Esophagus squamous epithelium (tissue), 5 donors: ENCODE measurements at places on chromosomes 4 and X.
A peak's percentile ranks its signal among the peaks of the same experiment; 100 is the strongest.

- DNase-seq, result no peak
Measured at GRCh38 chr4:172772781-172773180, 395.8 kb upstream of the GALNT7 start.

DNA sequence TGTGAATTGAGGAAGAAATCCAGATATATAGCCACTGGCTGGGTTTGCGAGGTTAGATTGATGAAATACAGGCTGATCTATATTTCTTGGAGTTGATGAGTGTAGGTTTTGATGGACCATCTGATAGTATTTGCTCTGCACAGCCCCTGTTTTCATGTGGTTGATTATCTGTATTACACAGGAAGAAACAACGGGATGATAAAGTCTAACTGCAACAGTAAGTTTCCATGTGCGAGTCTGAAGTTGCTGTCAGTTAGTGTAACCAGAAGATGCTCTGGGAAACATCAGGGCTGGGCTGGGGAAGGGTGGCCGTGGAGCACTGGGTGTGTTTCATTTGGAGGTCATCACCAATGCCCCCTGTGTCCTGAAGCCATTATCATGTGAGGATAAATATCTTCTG lies 148.4 kb upstream of the SFRP2 start:
- DNase-seq, result no peak

GRCh38 chrX:17805120-17805519 lies 56.0 kb downstream of the RAI2 start:
- DNase-seq, result no peak

- no peak for DNase-seq
Measured at GRCh38 chr4:6467600-6467999, 4.8 kb downstream of the PPP2R2C start.

GRCh38 chr4:53645108-53645507 lies 53.8 kb upstream of the LNX1 start:
- no peak for DNase-seq

- no peak for DNase-seq
Measured at GRCh38 chrX:9832811-9833210, 46.6 kb downstream of the SHROOM2 start.

GRCh38 chr4:115152081-115152480 lies 38.7 kb upstream of the NDST4 start:
- no peak for DNase-seq

DNA sequence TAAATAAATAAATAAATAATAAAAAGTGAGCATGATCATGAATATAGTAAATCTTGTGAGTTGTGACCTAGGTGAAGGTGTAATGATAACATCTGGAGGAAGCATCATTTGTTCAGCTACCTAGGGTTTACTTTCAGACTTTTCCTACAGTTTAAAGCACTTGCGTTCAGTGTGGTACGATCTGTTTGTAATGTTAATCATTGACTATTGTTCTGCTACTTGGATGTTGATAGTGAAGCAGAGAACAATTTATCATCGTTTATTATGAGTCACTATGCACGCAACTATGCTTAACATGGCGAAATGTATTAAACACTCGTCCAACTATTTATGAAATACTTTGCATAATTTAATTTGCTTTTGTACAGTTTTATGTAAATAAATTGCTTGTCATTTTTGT lies 426.2 kb downstream of the PCDH7 start:
- DNase-seq, result no peak

DNA sequence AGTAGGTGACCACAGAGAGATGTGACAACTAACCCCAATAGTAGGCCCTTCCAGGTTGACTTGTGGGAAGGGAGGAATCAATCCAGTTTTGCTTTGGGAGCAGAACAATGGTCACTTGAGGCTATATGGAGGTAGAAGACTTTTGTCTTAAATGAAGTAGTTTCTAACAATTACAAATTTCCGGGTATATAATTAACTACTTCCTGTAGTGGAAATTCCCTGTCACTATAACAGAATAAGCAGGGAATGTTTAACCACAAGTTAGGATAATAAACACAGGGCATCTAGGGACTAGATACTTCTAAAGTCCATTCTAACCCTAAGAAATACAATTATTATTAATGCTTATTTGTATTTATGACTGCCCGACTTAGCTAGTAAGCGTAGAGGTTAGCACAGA lies 99.0 kb upstream of the TRPC3 start:
- DNase-seq, result no peak

DNA sequence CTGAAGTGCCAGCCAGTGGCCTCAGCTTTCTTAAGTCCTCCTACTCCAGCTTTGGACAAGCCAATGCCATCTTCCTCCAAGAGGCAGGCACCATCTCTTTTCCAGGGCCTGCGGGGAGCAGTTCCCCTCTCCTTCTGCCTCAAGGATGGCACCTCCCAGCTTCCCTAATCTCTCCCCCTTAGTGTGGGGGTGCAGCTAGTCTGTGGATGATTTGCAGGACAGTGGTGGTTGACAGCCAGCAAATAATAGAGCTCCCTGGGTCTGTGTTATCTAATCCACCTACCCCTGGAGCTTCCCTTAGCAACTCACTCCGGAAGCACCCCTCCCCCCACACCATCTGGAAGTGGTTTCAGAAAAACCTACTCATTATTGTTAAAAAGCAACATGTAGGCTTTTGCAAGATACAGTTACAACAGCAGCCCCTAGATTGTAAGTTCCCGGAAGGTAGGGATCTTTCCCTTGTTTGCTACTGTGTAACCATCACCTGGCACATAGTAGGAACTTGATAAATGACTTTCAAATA lies 247.1 kb downstream of the BCOR start:
- DNase-seq, result no peak

DNA sequence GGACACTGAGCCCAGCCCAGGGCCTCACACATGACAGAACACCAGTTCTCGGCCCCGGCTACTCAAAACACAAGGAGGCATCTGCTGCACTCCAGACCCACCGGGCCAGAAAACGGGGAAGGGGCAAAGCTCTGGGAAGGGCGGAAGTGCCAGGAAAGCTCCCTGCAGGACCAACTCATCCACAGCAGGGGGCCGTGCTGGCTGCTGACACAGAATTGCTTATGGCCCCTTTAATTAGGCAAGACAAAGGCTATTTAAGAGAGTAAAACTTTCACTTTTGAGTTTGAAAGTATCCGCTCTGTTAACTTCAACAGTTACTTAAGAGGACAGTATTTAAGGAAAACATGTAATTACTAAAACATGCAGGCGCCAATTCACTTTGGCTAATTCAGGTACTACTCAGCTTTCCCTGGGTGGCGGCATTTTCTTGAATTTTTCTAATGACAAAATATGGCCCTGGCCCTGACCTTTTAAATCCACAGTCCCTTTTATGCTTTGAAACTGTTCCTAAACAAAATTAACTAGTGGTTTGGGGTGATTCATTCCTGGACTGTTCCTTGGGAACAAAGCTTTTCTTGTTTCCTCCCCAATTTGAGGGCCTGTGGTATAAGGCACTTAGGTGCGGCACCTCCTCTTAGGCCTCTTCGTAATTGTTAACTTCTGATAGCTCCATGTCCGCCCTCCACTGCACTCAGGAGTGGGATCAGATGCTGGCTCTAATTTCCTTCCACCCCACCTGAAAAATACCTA lies 40.4 kb downstream of the NSG1 start:
- DNase-seq, result no peak

GRCh38 chr4:41957634-41958033 lies 22.4 kb downstream of the TMEM33 start:
- no peak for DNase-seq

GRCh38 chrX:32370456-32371205 lies 840.7 kb downstream of the DMD start:
- DNase-seq, result no peak

- no peak for DNase-seq
Measured at GRCh38 chrX:51862920-51863319, 30.5 kb upstream of the MAGED1 start.

GRCh38 chr4:174292473-174292872 lies 8.8 kb downstream of the CEP44 start:
- no peak for DNase-seq

- no peak for DNase-seq
Measured at GRCh38 chr4:7987148-7987989, 47.7 kb upstream of the AFAP1 start.

GRCh38 chr4:40957281-40957680 lies 207.5 kb downstream of the NSUN7 start:
- no peak for DNase-seq

DNA sequence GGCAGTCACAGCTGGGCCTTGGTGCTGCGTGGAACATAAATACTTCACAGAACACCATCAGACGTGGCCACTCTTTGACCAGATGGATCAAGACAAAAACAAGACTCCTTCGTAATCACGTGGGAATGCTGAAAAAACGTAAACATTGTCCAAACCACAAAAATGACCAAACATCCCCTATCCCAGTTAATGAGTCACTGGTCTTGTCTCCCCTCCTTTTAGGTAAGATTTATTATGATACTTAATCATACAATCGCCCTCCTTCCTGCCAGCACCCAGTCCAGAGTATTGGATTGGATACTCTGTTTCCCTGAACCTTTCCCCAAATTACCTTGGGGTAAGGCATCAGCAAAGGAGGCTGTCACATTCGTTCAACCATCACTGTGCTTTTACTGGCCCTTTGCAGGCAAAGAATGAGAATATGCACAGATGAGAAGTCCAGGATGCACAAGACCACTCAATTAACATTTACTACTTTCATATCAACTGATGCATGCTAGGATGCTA lies 601 bp upstream of the TCEANC start:
- no peak for DNase-seq

- DNase-seq, result no peak
Measured at GRCh38 chr4:140286456-140286855, 87.0 kb upstream of the SCOC start.

- DNase-seq, result no peak
Measured at GRCh38 chrX:146481735-146482134, 327.8 kb upstream of the CXorf51B start.

- DNase-seq, result peak; percentile 13
Measured at GRCh38 chrX:69165087-69165651, at the start of gene PJA1. Gene PJA1, minus strand, starts transcription at chrX:69165453. Its CDS starts 2,380 bp downstream, at chrX:69163073.

- DNase-seq, result no peak
Measured at GRCh38 chr4:64727960-64728359, 318.7 kb upstream of the TECRL start.

DNA sequence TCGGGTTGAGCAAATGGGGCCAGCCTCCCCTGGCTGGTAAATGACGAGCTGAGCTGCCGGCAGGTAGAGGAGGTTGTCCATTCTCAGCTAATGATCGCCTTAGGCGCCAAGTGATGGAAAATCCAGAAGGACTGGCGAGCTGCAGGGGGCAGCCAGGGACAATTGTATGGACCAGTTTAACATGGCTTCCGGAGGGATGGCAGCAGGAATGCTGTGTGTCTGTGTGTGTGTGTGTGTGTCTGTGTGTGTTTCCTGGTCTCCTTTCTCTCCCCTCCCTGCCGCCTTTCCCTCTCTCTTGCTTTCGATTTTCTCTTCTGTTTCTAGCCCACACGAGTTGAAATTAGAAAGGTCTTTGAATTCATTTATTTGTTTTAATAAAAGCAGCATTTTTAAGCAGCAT lies 45.2 kb upstream of the BCOR start:
- no peak for DNase-seq

DNA sequence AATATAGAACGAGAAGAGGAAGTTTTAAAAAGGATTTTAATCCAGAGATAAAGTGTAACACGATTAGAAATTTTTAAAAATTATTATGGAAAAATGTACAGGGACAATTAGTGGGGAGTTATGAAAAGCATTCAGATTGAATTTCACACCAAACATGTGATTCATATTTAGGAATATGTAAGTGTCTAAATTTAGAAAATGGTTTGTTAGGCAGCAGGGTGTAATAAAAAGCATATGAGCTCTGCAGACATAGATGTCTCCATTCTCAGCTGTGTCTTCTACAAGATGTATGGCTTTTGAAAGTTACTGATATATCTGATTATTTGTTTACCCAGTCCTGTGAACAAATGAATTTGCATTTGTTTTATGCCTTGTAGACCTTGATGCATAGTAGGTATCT lies 638.9 kb upstream of the AGA start:
- no peak for DNase-seq

- DNase-seq, result no peak
Measured at GRCh38 chr4:22478426-22478825, 37.4 kb downstream of the ADGRA3 start.

- DNase-seq, result no peak
Measured at GRCh38 chrX:37060999-37061398, 52.8 kb downstream of the FAM47C start.

DNA sequence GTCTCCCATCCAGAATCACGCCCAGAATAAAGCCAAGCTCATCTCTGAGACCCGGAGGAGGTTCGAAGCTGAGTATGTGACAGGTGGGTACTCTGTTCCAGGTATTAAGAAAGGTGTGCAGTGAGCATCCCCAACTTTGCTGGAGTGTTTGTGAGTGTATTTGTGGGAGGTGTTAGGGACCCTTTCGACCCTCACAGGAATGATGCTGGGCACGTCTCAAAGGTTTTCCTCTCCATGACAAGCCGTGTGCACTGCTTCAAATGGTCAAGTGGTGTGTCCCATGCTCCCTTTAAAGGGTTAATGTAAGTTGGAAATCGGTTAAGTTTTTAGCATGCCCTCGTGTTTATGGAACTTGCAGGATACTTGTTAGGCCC lies 442 bp downstream of the MOSPD2 start:
- no peak for DNase-seq

DNA sequence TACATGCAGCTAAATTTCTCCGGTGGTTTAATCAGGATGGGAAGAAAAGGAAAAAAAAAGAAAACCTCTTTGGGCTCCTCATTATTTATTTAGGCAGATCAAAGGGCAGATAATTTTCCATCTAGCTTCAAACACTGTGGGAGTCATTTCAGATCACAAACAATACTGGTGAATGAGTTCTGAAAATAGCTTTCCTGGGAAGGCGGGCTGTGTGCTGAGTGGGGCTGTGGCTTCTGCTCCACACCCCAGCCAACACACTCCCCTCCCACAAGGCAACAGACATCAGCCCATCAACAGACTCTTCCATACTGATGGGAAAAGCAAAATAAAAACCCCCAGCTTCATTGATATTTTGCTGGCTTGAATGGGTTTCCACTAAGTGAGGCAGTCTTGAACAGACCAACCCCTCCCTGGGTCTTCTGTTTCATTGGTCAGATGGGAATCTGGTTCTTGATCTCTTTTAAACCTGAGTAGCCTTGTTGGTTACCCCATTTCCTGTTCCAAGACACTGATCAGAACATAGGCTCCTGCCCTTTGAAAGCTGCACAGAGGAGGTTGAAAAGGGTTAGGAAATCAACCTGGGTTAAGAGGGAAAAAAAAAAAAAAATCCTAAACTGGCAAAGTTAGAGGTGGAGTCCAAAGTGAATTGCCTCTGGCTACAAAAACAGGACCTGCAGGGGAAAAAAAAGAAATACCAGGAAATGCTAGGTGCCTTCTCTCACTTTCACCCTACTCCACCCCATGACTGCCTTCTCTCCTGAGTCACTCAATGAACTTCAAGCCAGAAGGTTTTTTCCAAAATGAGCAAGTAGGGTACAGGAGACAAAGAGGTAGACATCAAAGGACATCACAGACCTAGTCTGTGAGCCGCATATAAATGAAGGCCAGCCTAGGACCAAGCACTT lies 20.0 kb downstream of the AMOT start:
- no peak for DNase-seq
